Stimulated activated CD8-positive, alpha-beta memory T cell treated with anti-CD3 and anti-CD28 coated beads, Interleukin-12 subunit alpha, Interleukin-12 subunit beta, amount 100 ng/mL, for 1 hour (primary cell): ENCODE measurements at places on chromosomes 16 and 17.
A peak's percentile ranks its signal among the peaks of the same experiment; 100 is the strongest.

DNA sequence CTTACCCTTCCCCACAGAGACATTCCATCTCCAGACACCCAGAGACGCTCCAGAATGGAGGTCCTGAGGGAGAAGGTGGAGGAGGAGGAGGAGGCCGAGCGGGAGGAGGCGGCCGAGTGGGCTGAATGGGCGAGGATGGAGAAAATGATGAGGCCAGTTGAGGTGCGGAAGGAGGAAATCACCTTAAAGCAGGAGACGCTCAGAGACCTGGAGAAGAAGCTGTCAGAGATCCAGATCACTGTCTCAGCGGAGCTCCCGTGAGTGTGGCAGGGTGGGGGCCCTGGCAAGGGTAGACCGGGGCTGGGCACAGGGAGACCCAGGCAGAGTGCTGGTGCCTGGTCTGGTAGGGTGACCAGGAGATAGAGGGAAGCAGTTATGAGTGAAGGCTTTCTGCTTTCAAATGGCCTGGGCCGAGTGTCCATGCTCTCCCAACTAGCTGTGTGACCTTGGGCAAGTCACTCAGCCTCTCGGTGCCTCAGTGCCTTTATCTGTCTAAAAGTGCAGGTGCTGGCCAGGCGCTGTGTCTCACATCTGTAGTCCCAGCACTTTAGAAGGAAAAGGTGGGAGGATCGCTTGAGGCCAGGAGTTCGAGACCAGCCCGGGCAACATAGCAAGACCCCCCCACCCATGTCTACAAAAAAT is 3.4 kb downstream of the DRC7 start:
- DNase-seq: no peak

GRCh38 chr16:3065069-3065741 is at the start of gene IL32:
Gene IL32 (plus strand): TSS chr16:3065640. CDS start chr16:3065812, 172 bp downstream.
- peak; percentile 51 for DNase-seq

GRCh38 chr16:4847774-4848587 is 700 bp downstream of the UBN1 start:
- DNase-seq: peak; percentile 2

GRCh38 chr17:31156326-31156725 is 61.5 kb downstream of the NF1 start:
- no peak for DNase-seq

- no peak for DNase-seq
Measured at GRCh38 chr16:26791169-26791568, 275.6 kb upstream of the C16orf82 start.

- no peak for DNase-seq
Measured at GRCh38 chr16:74480150-74481029, 59.1 kb upstream of the CLEC18B start.
